Stimulated activated CD8-positive, alpha-beta memory T cell treated with anti-CD3 and anti-CD28 coated beads, Interleukin-15, amount 100 ng/mL, for 1 hour (primary cell): ENCODE measurements at places on chromosomes 16 and 17.

GRCh38 chr17:57002904-57003303 is 25.0 kb downstream of the SCPEP1 start:
- DNase-seq: no peak

- DNase-seq: no peak
Measured at GRCh38 chr16:11306381-11306780, 25.3 kb upstream of the PRM1 start.

DNA sequence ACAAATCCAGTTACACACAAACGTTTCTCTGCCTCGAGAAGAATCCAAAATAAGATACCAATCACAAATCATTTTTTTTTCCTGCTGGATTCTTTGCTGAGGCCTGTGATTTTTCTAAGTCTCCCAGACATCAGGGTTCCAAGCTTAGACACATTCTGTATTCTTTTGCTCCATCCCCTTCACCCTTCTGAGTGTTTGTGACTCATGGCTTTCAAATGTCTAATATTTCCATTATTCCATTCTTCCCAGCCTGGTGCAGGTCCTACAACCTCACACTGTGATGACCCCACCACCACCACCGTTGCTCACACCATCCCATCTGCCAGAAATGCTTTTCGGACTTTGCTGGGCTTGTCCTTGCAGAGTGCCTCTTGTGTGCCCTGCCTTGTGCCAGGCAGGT is 480.1 kb downstream of the SOX9 start:
- no peak for DNase-seq

DNA sequence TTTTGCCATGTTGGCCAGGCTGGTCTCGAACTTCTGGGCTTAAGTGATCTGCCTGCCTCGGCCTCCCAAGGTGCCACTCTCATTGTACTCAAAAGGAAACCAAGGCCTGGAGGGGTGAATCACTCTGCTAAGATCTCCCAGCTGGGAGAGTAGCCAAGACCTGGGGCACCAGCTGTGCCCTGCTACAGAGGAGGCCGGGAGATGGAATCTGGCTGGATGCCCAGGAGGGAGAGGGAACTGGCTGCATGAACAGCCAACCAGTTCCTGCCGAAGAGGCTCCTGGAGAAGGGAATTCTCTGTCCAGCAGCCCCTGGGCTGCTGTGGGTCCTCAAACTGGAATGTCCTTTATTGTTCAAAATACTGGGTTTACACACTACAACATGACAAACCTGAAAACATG is 238.7 kb upstream of the CIBAR2 start:
- DNase-seq: no peak

- DNase-seq: no peak
Measured at GRCh38 chr16:3471518-3472176, 23.6 kb downstream of the C16orf90 start.

DNA sequence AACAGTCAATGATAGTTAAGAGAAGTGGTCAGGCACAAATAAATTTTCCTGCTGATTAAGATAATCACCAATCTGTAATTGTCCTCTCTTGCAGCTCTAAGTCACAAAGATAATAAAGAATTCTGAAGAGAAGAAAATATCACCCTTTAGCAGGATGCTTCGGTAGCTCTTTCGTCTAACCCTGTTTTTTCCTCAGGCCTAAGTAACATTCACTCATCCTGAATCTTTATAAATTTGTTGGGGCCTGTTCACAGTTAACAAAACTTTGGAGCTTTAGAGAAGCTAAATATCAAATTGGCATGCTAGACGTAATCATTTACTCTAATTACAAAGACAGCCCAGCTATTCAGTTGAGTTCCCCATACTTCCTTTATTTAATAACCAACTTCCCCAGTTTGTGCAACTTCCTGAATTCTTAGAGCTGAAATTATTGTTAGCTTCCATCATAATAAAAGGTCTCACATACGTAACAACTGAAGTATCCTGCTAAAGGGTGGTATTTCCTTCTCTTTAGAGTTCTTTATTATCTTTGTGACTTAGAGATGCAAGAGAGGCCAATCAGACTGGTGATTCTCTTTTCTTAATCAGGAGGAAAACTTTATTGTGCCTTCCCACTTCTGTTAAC is 118.6 kb downstream of the TANGO6 start:
- DNase-seq: no peak

DNA sequence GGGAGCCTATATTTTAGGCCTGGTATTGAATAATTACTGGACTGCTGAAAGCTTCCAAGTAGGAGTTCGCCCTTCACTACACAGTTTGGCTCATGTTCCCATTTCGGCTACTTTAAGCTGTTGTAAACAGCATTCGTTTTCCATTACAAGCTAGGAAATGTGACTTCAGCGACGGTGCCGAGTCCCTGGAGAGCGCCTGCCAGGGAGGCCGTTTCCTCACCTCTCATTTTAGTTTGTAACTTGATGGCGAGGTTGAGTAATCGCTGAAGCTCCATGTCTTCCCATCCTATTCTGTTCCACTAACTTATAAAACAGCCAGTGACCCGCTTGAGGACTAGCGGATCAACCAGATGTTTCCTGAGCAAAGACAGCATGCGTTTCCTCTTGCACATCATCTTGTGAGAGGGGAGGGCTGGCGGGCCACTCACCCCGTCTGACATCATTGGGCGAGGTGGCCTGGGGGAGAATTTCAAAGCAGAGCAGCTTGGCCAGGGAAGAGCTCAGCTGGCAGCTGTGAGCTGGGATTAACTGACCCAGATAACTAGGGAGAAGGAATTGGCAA is 32.9 kb downstream of the PCTP start:
- DNase-seq: no peak

DNA sequence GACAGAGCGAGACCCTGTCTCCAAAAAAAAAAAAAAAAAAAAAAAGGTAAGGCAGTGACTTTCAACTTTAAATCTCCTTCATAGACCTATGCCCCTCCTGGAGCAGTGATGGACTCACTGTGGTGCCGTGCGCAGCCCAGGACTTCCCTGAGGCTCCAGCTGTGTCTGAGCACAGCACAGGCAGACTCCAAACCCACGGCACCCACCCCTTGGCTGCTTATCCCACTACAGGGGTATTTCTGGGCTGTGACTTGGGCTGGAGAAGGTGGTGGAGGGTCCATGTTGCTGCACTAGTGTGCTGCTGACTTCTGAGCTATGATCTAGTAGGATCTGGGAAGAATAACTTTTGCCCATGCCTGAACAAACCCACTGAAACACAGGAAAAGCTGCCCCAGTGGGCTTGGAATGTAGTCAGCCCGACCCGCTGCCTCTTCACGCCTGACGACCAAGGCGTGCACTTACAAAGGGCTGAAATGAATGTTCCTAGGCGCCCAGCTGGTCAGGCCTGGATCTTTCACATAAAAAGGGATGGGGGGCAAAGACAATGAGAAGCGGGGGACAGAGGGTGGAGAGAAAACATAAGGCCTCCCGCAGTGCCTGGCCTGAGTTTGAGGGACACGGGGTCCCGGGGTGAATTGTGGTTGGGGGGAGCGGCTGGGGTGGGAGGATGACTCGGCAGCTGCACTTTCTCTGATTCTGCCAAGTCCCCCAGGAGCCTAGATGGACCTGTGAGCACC is 83.0 kb downstream of the IRF8 start:
- DNase-seq: no peak

DNA sequence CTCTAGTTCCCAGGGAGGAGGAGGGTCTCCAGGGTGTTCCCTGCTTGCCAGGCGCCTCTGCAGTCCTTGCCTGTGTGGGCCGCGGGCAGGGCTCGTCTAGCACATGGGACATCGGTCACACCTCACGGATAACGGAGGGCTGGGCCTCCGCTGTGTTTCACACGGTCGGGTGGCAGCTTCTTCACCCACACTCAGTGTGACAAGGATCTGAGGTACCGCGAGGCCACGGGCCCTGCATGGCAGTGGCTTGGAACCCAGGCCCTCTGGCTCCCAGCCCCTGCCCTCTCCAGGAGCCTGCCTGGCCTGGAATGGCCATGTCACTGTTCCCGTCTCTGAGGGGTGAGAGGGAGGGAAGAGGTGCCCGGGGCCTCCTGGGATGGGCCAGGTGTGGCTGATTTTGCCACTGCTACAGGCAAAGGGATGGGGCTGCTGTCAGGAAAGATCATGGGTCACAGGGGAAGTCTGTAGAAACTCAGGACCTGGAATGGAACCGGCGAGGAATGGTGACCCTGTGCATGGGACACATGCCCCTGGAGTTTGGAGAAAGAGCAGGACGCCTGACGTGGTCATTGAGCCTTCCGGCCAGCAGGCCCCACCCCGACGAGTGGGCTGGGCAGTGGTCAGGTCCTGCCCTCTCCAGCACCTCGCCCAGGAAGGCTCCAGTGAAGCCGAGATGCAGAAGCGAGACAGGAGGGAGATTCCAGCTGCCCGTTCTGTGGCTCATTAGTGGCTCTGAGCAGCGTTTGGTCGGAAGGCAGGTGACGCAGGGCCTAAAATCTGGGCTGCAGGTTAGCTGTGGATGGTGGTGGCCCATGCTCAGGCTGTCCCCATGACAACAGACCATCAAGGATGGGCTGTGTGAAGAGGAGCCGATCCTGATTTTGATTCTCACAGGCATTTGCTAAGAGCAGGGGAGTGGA is 76.5 kb upstream of the GSE1 start:
- no peak for DNase-seq

DNA sequence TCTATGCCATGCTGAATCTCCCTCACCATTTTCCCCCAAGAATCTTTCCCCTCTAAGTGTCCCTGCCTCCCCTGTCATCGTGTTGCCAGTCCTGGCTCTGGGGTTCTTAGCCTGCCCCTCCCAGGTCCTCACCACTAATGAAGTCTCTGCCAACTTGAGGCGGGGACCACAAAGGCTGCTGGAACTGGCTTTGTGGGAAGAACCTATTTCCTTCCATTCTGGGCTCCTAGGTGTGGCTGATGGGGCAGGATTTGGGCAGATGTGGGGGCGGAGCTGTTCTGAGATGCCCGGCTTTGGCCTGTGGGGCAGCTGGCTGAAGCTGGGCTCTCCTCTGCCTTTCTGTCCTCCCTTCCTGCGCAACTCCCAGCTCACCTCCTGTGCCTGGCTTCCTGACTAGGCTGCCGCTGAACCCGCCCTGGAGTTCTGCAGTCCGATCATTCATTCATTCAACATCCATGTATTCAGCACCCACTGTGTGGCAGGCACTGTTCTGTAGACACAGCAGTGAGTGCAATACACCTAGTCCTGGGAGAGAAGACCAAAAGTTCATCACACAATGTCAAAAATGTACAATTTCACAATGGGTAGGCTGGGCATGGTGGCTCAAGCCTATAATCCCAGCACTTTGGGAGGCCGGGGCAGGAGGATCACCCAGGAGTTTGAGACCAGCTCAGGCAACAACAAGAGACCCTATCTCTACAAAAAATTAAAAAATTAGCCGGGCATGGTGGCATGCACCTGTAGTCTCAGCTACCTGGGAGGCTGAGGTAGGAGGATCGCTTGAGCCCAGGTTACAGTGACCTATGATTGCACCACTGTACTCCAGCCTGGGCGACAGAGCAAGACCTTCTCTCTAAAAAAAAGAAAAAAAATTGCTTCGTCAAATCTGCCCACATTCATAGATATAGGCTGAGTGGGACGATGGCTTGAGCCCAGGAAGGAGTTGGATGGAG is 1.9 kb upstream of the SNN start:
- DNase-seq: no peak

DNA sequence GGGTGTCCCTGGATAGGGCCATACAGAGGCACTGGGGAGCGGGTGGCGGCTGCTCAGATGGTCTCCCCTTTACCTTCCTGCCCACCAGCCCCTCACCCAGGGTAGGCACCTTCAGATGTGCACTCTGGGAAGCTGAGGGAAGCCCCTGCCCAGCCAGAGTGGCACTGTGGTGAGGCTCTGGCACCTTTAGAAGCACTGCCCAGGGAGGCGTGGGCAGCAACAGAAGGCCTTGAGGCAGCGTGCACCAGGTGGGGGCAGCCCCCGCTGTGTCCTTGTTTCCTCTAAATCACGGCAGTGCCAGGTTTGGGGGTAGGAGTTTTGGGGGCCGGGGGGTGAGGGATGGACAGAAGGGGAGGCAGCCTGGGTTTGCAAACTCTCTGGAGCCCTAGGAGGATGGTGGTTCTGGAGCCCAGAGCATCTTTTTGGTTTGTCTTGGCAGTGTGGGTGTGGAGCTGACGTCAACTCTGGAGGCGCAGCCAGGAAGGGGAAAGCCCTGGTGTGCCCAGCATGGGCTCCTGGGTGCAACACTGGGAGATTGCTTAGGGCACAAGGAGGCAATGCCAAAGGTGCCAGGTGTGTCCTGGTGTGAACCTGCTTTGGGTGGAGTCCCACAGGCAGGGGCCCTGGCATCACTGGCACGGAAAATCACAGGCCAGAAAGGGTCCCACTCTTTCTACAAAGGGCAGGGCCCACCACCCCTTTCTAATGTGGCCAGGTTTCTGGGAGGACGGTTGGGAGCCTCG is 23.1 kb upstream of the CDC42EP4 start:
- no peak for DNase-seq

DNA sequence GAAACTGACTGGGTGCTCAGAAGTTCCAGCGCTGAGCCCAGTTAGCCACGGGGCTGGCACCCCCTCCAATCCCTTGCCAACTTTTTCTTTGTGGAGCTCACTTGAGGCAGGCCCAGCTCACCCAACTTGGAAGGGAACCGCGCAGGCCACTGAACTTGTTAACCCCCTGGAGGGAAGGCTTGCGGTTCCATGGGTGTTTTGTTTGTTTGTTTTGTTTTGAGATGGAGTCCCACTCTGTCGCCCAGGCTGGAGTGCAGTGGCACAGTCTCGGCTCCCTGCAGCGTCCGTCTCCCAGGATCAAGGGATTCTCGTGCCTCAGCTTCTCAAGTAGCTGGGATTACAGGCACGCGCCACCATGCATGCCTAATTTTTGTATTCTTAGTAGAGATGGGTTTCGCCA is 34.1 kb upstream of the NDRG4 start:
- no peak for DNase-seq
